H9 (cell line): ENCODE measurements at places on chromosomes 13 and 19.
A peak's percentile ranks its signal among the peaks of the same experiment; 100 is the strongest.

DNA sequence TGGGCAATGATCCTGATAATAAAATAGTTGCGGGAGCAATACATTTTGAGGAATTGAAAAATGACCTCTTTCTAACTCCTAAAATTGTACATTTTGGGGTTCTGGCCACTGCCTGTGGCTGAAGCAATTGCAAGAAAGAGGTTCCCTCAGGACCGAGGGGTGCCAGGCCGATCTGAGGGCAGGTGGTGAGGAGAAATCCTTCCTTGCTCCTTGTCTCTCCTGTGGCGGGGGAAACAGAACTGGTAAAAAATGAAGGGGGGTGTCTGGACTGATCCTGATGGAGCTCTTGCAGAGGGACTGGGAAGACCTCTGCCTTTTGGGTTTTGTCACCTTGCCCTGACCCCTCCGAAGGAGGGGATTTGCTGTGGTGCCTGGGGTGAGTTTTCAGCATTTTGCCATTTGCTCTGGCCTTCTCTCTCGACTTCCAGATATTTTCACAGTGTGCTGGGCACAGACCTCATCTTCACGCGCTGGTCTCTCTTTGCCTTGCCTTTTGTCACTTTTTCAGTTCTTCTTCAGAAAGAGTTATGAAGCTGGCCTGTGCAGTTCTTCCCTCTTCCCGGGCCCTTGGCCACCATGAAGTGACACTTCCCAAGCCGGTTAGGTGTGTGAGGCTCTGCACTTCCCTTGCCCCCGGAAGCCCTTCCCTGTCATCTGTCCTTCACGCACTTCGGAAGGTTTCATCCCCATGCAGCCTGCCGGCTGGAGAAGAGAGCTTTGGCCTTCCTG, 22.2 kb downstream of the NFIX start:
- DNase-seq, result peak; percentile 54

DNA sequence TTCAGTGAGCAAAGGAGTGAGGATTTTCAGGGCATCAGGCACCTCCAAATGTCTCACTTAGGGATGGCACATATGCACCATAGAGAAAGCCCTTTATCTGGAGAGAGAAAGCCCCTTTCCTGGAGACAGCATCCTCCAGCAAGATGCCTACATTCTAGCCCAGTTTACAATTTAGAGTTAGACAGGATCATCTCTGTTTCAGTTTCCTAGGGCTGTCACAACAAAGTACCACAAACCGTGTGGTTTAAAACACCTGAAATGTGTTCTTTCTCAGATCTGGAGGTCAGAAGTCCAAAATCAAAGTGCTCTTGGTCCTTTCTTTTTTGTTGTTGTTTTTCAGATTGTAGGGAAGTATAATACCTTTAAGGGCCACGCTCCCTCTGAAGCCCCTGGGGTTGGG, 61.8 kb downstream of the MBNL2 start:
- DNase-seq, result no peak

DNA sequence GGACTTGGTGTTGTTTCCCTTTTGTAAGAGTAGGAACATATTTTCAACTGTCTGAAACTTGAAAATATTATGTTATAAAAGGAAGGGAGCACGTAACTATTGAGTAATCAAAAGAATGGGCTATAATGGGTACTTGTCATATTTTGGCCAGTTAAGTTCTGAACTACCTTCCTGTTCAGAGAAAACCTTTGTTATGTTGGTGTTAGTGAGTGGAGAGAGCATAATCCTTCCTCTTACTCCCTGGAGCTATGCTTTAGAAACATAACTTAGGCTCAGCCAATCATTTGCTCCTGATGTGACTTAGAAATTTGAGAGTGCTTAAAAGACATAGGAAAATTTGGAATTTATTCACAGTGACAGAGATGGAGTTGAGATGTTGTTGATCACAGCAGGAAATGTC, 482.5 kb upstream of the SPRY2 start:
- no peak for DNase-seq

DNA sequence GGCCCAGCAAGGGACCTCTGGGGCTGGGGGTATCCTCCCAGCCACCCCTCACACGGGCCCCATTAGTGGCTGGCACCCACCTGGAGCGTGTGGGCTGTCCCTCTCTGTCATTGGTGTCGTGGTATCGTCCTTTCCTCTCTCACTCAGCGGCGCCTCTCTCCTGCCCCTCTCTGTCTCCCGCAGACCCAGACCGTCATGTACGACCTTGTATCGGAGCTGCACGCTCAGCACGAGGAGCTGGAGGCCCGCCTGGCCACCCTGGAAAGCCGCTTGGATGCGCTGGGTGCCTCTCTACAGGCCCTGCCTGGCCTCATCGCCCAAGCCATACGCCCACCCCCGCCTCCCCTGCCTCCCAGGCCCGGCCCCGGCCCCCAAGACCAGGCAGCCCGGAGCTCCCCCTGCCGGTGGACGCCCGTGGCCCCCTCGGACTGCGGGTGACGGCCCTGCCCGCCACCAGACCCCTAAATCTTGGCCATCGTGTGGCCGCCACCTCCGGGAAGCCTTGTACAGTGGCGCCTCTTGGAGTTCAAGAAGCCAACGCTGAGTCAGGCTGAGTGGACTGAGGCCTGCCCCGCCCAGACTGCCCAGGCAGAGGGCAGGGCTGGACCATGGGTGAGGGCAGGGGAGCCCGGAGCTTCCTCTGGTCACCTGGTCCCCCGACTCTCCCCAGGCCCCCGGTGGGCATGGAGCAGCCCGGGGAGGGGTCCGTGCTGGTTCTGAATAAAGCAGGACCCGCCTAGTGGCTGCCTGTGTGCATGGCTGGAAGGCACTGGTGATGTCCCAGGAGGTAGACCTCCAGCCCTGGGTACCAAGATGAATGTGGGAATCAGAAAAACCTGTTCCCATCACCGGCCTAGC, 9.8 kb upstream of the ARRDC2 start:
- peak; percentile 72 for DNase-seq

DNA sequence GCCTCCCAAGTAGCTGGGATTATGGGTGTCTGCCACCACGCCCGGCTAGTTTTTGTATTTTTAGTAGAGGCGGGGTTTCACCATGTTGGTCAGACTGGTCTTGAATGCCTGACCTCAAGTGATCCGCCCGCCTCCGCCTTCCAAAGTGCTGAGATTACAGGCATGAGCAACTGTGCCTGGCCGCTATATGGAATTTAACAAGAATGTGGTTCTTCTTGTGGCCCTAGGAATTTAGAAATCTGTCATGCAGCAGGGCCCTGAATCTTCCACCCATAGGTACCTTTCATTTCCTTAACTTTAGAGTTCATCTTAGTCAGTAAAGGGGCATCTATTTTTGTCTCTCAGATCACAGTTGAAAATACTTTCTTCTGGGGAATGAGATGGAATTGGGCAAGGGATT, 25.6 kb upstream of the NDFIP2 start:
- peak; percentile 26 for DNase-seq

- no peak for DNase-seq
These were observed 1629.4 kb downstream of the PCDH9 start for GRCh38 chr13:65600702-65601101.
